A673 (cell line): ENCODE measurements at places on chromosomes 7 and 10. TPM values are rescaled to one million over a fixed set of nuclear protein-coding genes. Genes with fewer than 3 reads are reported as not detected.

- peak; percentile 55 for DNase-seq
- H3K27ac ChIP-seq = no peak overlapping the region
- no peaks in the 10 kb centered on the region for H3K27me3 ChIP-seq
- H3K36me3 ChIP-seq = no peaks in the 10 kb centered on the region
- H3K4me3 ChIP-seq = peak overlapping the region; percentile 71
Observed at GRCh38 chr10:6200734-6201515, 1.8 kb upstream of the PFKFB3 start.

SPDYE11 gene
- not detected in 2 replicates for total RNA-seq

- H3K4me1 ChIP-seq = no peaks in the 10 kb centered on the region
- no peak for DNase-seq
- H3K36me3 ChIP-seq = no peaks in the 10 kb centered on the region
Observed at GRCh38 chr7:30890226-30890625, 21.4 kb upstream of the AQP1 start.

GRCh38 chr7:25615003-25615402 lies 386.7 kb upstream of the NPVF start:
- no peaks in the 10 kb centered on the region for H3K27me3 ChIP-seq
- no peak for DNase-seq
- H3K4me1 ChIP-seq = no peaks in the 10 kb centered on the region
- no peak overlapping the region for H3K4me3 ChIP-seq
- no peak overlapping the region for H3K27ac ChIP-seq

WDR86 gene
- total RNA-seq = 0.86 and 1.9 TPM in 2 replicates

PPP1R3A gene
- not detected in 2 replicates for total RNA-seq

DNA sequence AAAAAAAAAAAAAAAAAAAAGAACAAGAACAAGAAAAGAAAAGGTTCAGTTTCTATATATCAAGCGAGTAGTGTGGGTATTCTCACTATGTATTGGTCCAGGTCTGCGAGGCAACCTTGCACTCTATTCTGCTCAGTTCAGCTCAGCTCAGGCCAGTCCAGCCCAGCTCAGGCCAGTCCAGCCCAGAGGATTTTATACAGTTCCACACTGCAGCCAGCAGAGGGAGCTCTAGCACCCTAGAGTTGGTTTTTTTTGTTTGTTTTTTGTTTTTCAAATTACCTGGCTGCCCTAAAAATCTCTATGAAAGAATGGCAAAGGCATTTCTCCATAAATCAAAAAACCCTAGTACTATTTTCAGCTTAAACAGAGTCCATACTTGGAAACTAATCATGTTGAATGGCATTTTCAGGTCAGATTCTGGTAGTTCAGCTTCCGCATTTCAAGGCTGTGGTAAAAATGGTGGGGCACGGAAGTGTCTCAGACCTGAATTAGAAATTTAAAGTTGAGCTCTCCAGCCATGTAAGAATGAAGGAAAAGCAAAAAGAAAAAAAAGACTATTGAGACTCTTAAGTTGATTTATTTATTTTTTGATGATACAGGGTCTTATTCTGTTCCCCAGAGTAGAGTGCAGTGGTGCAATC lies 55.2 kb upstream of the GSDME start:
- no peaks in the 10 kb centered on the region for H3K27me3 ChIP-seq

DNA sequence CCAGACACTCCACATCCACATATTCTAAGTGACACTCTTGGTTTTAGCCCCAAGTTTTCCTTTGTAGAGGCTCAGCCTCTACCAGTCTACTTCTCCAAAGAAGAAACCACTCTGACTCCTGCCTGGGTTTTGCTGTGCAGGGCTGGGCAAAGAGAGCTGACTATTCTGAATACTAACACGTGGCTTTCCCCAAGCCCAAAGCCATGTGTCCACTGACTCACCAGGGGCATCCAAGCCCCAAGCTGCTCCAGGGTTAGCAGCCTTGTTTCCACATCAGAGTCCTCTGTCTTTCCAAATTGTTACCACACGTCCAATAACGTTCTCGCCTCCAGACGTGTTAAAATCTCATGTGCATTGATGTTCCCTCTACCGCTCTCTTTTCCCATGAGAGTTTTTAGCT lies 8.7 kb downstream of the GALNTL5 start:
- H3K27me3 ChIP-seq = no peaks in the 10 kb centered on the region
- H3K36me3 ChIP-seq = no peaks in the 10 kb centered on the region

DNA sequence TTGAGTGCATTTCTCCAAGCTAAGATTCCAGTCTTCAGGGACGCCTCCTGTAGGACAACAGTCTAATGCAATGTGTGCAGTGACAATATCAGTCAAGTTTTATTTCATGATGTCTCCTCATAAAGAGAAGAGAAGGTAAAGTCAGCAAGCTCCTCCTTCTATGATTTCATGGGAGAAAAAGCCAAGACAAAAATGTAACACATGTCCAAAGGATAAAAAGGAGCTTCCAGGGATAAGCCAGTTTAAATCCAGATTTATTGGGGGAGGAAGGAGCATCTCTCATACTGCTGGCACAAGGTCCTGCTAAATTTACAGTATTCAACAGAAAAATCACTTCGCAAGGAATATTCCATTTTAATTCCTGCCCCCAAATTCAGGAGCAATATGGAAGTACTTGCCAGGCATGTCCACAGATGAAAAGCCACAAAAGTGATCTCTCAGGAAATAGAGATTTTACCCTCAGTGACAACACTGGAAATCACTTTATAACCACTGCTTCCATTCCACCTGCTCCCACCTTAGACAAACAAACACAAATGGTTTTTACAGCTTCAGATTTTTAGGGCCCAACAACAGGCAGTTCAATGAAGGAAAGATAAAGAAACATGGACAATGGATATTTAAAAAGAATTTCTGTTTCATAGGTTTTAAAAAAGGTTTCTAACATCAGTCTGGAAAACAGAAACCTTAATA lies 677.5 kb upstream of the C7orf33 start:
- no peak overlapping the region for H3K27ac ChIP-seq
- DNase-seq = no peak
- H3K36me3 ChIP-seq = no peaks in the 10 kb centered on the region
- H3K27me3 ChIP-seq = no peaks in the 10 kb centered on the region

NPY4R gene
- not detected in 2 replicates for total RNA-seq

GRCh38 chr10:70586348-70586930 lies 16.1 kb downstream of the PRF1 start:
- DNase-seq = no peak
- peaks cover 25% of the 10 kb centered on the region for H3K4me1 ChIP-seq
- H3K27me3 ChIP-seq = no peaks in the 10 kb centered on the region
- H3K36me3 ChIP-seq = no peaks in the 10 kb centered on the region
- H3K4me3 ChIP-seq = no peak overlapping the region

- no peak overlapping the region for H3K4me3 ChIP-seq
- no peak for DNase-seq
- H3K4me1 ChIP-seq = peaks cover 9% of the 10 kb centered on the region
- H3K27me3 ChIP-seq = no peaks in the 10 kb centered on the region
- no peaks in the 10 kb centered on the region for H3K36me3 ChIP-seq
Observed at GRCh38 chr10:78968943-78969342, 99.8 kb upstream of the ZMIZ1 start.

TMEM229A gene
- total RNA-seq = 22.2 and 24.6 TPM in 2 replicates

DNA sequence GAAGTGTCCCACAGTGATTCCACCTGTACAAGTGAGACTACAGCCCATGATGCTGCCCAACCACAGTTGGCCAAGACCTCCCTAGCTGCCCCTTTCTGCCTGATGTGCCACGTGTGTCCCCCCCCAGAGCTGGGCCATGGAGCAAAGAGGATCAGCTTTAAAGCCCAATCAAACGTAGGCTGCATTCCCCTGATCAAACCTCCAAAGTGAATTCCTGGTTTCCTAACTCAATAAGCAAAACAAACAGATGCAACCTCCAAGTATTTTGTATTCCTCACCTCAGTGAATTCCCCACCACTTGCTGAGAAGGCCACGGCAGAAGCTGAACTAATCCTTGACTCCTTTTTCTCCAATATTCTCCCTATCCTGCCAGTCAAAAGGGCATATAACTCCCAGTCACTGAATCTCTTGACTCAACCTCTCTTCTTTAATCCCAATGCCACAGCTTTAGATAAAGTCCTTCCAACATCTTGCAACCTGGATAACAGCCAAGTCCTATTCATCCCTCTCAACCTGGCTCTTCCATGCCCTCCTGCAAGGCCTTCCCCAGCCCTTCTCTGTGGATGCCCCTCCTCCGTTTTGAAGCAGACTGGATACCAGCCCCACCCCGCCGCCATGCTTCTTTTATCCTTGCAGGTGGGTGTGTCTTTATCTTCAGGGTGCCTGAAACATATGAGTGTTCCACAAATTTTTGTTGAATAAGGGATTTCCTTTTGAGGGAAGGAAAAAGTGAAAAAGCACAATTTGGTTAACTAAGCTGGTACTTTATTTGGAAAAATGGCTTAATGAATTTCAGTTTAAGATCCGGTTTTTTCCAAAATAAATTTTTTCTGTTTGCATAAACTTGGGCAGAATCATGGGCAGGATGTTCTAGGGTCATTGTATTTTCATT lies 285.2 kb upstream of the MKLN1 start:
- no peak overlapping the region for H3K4me3 ChIP-seq
- H3K27me3 ChIP-seq = no peaks in the 10 kb centered on the region
- no peak overlapping the region for H3K27ac ChIP-seq
- no peak for DNase-seq

GRCh38 chr7:5406957-5407945 lies 16.4 kb downstream of the TNRC18 start:
- H3K27ac ChIP-seq = peak overlapping the region; percentile 25
- DNase-seq = peak; percentile 47
- no peak overlapping the region for H3K4me3 ChIP-seq
- no peaks in the 10 kb centered on the region for H3K27me3 ChIP-seq

- no peak overlapping the region for H3K27ac ChIP-seq
- no peaks in the 10 kb centered on the region for H3K27me3 ChIP-seq
- H3K4me1 ChIP-seq = no peaks in the 10 kb centered on the region
- H3K4me3 ChIP-seq = no peak overlapping the region
Observed at GRCh38 chr7:27767374-27767773, 27.4 kb downstream of the TAX1BP1 start.

DNA sequence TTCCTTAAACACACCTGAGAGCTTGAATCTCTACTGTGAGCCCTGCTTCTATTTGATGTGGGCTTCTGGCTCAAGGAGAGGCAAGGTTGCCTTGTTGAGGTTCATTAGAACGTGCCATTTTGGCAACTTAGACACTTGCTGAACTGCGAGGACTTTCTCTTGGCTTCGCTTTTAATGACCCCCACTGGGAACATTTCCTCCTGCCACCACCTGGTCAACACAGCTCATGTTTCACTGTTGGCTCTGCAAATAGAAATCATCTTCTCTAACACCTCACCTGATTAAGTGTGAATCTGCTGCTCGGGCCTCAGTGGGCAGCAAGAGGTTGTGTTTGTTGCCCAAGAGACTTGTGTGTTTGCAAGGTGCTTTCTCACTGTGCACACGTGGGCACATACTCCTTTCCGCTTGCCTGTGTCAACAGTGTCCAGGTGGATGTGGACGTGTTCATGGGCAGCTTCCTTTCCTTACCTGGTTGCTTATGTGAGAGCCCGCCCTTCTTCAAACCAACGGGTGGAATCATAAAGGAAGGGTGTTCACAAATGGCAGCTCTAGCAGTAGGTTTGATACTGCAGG lies 147.0 kb downstream of the NRP1 start:
- no peak overlapping the region for H3K4me3 ChIP-seq
- no peak for DNase-seq
- H3K36me3 ChIP-seq = no peaks in the 10 kb centered on the region
- H3K4me1 ChIP-seq = peaks cover 15% of the 10 kb centered on the region

CALML3 gene
- not detected in 2 replicates for total RNA-seq

RGR gene
- not detected in 2 replicates for total RNA-seq

NXPH1 gene
- not detected in 2 replicates for total RNA-seq

- H3K27me3 ChIP-seq = no peaks in the 10 kb centered on the region
- no peaks in the 10 kb centered on the region for H3K4me1 ChIP-seq
- no peak overlapping the region for H3K4me3 ChIP-seq
- no peak overlapping the region for H3K27ac ChIP-seq
- H3K36me3 ChIP-seq = no peaks in the 10 kb centered on the region
- DNase-seq = no peak
Observed at GRCh38 chr10:51886438-51887068, 187.2 kb upstream of the CSTF2T start.

- H3K4me1 ChIP-seq = peaks cover 14% of the 10 kb centered on the region
- no peak for DNase-seq
- H3K27ac ChIP-seq = no peak overlapping the region
- no peak overlapping the region for H3K4me3 ChIP-seq
- no peaks in the 10 kb centered on the region for H3K36me3 ChIP-seq
- H3K27me3 ChIP-seq = no peaks in the 10 kb centered on the region
Observed at GRCh38 chr10:73591935-73592699, 975 bp upstream of the USP54 start.

- peaks cover 100% of the 10 kb centered on the region for H3K27me3 ChIP-seq
- H3K4me1 ChIP-seq = no peaks in the 10 kb centered on the region
- DNase-seq = no peak
Observed at GRCh38 chr7:27189295-27189996, 4.4 kb upstream of the HOXA11 start.

GRCh38 chr10:17847585-17848296 lies 38.6 kb downstream of the MRC1 start:
- H3K4me3 ChIP-seq = no peak overlapping the region
- no peak overlapping the region for H3K27ac ChIP-seq
- H3K4me1 ChIP-seq = peaks cover 45% of the 10 kb centered on the region
- H3K36me3 ChIP-seq = no peaks in the 10 kb centered on the region
- H3K27me3 ChIP-seq = no peaks in the 10 kb centered on the region
- peak; percentile 59 for DNase-seq

- no peak overlapping the region for H3K4me3 ChIP-seq
- H3K27ac ChIP-seq = no peak overlapping the region
- no peaks in the 10 kb centered on the region for H3K27me3 ChIP-seq
- no peak for DNase-seq
- no peaks in the 10 kb centered on the region for H3K36me3 ChIP-seq
Observed at GRCh38 chr10:47071891-47072290, 160.7 kb downstream of the PTPN20 start.

SLC39A12 gene
- not detected in 2 replicates for total RNA-seq

DNA sequence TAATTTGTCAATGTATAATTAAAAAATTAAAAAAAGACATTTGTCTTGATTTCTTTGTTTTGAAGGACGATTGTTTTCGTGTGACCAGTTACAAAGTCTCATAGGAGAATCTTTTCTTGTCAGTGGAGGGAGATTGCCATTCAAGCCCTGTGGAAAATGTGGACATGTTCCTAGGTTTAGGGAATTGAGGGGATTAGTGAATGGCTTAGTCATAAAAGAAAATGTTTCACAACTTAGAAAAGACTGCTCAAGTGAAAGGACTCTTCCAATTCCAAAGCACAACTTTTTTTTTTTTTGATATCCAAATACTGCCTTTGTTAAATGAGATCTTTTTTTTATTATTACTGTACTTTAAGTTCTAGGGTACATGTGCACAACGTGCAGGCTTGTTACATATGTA lies 140.7 kb upstream of the HABP2 start:
- H3K27me3 ChIP-seq = no peaks in the 10 kb centered on the region
- no peaks in the 10 kb centered on the region for H3K36me3 ChIP-seq
- no peak for DNase-seq
- no peak overlapping the region for H3K27ac ChIP-seq
- no peaks in the 10 kb centered on the region for H3K4me1 ChIP-seq

ZNF467 gene
- 3.5 and 7.5 TPM in 2 replicates for total RNA-seq
